ENCODE measurements at places on chromosomes 2 and 18.

- no peak for DNase-seq
Observed at GRCh38 chr2:71534826-71535225, 81.5 kb downstream of the DYSF start.

DNA sequence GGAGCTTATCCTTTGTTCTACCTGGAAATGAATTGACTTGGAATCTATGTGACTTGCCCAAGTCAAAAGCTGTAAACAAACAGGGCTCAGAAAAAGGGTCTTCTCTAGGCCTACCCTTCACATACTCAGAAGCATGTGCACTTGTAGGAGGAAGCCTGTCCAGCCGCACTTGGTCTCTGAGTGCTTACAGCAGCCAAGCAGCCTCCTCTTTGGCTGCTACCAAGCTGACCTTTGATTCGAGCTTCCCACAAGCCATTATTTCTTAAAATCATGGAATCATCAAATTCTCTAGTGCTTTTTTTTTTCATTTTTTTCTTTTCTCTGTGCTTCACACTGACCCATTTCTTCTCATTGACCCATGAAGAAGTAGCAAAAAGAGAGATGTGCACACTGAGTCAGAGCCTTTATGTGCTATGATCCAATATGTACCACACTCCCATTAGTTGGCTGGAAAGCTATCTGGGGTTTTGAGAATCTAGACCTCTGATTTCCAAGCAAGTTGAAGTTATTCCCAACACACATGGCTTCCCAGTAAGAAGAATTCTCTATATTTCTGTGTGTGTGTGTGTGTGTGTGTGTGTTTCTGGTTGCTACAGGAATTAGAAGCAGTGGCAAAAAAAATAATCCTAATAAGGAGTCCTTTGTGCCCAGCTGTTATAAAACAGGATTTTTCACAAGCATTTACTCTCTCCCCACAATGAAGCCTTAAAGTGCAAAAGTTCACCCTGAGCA is 550.3 kb upstream of the TNP1 start:
- DNase-seq, result no peak

DNA sequence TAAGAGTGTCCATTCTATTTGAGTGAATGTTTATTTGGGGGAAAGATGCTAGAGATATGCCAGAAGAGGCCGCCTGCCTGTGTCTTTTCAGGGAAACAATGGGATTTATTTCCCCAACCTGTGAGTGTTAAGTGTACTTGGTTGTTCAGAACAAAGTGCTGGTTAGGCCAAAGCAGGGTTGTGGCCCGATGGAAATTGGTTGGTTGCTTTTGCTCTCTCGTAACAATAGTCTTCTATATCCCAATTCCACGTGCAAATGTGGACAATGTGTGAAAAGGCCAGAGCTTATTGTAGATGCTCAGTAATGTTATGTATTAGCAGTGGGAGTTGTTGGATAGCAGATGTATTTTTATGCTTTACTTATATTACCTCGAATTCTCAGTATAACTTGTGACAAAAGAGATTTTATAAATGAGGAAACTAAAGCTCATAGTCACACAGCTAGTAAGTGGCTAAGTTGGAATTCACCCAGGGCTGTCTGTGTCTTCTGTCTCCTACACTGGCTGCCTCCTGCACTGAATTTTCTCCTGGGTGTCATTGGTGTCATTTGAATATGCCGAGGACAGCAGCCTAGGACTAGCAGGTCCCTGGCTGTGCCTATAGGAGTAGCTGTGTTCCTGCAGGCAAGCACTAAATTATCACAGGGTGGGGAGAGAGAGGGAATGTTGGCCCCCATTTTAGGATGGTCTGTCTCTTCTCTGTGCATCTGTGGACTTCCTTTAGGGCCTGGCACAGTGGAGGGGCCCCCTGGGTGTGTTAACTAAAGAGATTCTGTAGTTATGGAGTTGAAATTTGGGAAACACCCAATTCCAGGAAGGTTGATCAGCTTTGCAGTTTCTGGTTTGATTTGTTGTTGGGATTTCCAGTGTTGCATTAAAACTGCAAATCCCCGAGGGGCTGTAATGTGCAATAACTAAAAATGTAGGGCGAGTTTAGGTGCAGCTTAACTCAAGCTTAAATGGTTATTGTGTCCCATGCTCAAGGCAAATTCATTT is 21.6 kb downstream of the GPD2 start:
- DNase-seq, result no peak

GRCh38 chr2:35963357-35963756 is 392.2 kb upstream of the CRIM1 start:
- no peak for DNase-seq

GRCh38 chr2:234488913-234489451 is 7.9 kb downstream of the ARL4C start:
- DNase-seq, result no peak

- no peak for DNase-seq
Observed at GRCh38 chr2:134574611-134575330, 144.0 kb downstream of the TMEM163 start.

- no peak for DNase-seq
Observed at GRCh38 chr18:2986150-2986865, 26.6 kb downstream of the LPIN2 start.

GRCh38 chr2:46942891-46943626 is 27.5 kb upstream of the MCFD2 start:
- DNase-seq, result no peak

GRCh38 chr2:86037141-86037794 is 68.4 kb downstream of the POLR1A start:
- no peak for DNase-seq

DNA sequence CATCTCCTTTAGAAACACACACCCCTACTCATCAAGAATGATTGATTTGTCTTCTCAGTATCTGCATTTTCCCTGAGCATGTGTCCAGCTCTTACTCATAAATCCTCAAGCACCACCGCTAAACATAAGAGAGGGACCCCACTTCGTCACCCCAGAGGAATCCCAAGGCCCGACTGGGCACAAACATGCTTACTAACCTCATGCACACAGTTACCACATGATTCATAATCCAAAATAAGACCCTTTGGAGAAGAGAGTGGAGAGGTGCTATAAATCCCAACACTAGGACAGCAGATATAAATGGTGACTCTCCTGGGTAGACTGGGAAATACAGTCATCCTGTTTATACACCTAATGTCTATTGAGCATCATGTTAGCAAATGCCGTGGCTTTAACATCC is 843.2 kb upstream of the ID2 start:
- no peak for DNase-seq

GRCh38 chr2:186349508-186349907 is 136.6 kb upstream of the ZC3H15 start:
- no peak for DNase-seq

GRCh38 chr2:39663187-39663930 is 2.4 kb upstream of the TMEM178A start:
- DNase-seq, result no peak

DNA sequence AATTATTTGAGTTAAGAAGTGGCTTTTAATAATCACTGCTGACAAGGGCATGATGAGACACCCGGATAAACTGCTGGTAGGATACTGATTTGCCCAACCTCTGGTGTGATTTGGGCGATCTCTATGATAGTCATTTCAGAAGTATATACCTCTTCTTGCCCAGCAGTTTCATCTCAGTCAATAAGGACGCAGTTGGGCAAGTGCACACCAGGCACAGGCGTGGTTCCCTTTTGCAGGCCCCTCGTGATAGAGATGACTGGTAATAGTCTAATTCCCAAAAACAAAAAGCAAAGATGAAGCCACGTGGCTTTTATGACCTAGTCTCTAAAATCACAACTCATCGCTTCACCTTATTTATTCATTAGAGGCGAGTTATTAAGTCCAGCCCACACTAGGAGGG is 246.4 kb downstream of the PRKCE start:
- DNase-seq, result no peak

DNA sequence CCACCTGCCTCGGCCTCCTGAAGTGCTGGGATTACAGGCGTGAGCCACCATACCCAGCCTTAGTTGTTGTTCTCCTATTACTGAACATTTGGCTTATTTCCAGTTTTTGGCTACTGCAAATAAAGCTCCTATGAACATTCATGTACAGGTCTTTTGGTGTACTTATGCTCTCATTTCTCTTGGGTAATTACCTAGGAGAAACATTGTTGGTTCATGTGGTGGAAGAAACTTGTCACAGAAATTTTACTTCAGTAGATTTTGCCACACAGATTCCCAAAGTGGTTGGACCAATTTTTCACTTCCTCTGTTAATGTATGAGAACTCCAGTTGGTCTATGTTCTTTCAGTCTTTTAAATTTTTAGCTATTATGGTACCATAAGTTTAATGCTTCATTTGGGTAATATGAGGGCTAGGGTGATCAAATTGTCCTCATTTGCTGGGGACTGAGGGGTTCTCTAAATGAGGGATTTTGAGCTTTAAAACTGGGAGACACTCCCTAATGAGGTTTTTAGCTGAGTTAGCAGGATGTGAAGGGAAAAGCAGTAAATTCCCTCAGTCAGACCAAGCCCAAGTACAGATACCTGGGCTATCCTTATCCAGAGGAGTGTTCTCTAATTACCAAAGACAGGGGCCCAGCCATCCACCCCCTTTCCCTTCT is 33.9 kb downstream of the MTA3 start:
- DNase-seq, result peak; percentile 35

DNA sequence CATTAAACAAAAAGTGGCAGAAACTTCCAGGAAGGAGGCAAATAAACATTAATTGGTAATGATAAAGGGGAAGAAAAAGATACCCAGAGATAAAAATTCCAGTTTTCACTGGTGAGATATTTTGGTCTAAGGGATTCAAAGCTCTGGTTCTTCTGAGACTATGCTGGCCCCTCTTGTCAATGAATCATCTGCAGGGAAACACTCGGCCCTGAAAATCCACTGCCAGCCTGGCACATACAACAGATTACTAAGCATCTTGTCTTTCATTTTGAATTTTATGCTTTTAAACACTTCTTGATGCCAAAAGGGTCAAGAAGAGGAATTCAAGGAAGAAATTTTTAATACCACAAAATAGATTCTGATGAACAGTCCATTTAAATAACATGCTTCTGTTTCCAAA is 1603.8 kb upstream of the ZEB2 start:
- DNase-seq, result no peak

- no peak for DNase-seq
Observed at GRCh38 chr2:234905547-234906265, 46.1 kb upstream of the SH3BP4 start.

DNA sequence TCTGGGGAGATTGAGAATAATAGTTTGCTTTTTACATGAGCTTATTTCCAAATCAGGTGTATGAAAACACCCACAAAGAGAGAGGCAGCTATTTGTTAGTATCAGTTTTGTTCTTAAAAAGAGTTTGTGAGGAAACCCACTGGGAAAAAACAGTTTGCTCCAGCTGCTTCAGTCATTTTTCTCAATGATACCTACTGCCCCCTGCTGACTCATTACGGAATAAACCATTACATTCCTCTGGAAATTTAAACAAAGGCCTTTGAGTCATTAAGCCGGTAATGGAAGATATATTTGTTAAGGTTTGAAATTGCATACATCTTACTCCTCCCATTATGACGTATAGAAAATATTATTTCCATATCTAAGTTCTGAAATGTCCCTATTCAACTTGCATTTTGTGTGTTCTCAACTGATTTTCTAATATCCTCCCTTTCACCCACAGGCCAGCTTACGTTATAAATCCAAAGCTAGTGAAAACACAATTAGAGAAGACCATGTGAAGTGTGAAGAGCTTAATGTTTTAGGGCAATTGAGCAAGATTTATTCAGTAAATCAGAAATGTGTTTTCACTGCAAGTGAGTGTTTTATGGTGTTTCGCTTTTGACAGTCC is 761.6 kb downstream of the DSC3 start:
- DNase-seq, result no peak

- no peak for DNase-seq
Observed at GRCh38 chr2:237128026-237128703, 42.5 kb downstream of the COPS8 start.

DNA sequence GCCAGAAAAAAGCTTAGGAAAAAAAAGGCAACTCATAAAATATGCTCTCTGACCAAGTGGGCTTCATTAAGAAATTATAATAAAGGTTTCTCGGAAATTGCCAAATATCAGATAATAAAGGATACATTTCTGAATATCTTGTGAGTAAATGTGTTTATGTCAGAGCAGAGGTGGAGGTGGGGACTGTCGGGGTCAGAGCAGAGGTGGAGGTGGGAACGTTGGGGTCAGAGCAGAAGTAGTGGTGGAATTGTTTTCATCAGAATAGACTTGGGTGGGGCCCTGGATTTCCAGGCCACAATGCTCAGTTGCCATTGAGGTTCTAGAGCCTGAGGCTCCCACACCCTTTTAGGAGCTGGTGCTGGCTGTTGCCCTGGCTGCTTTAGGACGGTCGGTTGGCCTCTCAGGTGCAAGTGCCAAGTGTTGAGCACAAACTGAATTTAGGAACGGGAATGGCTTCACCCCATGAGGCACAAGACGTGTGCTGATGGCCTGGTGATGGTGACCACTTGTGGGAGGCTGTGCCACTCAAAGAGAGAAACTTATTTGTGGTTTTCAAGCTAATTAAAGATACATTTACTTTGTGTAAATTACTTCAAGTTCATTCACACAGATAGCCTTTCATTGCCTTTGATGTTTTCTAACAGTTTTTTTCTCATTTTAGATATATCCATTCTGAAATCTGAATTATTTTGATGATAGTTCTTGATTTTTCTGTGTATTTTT is 131.5 kb downstream of the ATP9B start:
- DNase-seq, result no peak

- DNase-seq, result no peak
Observed at GRCh38 chr18:6024745-6025248, 129.5 kb upstream of the TMEM200C start.

- no peak for DNase-seq
Observed at GRCh38 chr2:191566344-191566743, 111.6 kb upstream of the NABP1 start.

DNA sequence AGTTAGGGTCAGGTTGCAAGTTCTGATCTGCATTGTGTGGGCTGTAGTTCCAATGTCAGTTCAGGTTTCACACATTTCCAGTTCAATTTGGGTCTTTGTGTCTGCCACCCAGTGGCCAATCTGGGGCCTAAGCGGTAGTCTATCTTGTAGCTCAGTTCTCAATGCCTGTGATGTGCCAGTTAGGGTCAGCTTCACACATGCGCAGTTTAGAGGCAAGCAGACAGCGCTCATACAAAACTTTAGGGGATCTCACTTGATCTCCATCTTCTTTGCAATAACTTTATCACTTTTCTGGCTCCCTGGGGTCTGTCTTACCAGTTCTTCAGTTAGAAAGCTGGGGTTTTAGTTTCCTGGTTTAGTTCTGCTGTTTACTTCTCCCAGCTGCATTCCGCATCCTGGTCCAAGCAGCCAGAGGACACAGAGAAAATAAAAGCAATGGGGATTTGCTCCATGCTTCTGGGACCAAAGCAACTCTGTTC is 11.0 kb upstream of the ZNF24 start:
- DNase-seq, result no peak

- DNase-seq, result no peak
Observed at GRCh38 chr18:36419900-36420531, 122.5 kb downstream of the FHOD3 start.

- DNase-seq, result no peak
Observed at GRCh38 chr2:113133704-113134598, 6.6 kb downstream of the IL1RN start.

All from NCI-H2081 treated with DMSO at 0.1 percent for 48 hours (cell line).